ENCODE measurements at places on chromosomes 6 and 20.

DNA sequence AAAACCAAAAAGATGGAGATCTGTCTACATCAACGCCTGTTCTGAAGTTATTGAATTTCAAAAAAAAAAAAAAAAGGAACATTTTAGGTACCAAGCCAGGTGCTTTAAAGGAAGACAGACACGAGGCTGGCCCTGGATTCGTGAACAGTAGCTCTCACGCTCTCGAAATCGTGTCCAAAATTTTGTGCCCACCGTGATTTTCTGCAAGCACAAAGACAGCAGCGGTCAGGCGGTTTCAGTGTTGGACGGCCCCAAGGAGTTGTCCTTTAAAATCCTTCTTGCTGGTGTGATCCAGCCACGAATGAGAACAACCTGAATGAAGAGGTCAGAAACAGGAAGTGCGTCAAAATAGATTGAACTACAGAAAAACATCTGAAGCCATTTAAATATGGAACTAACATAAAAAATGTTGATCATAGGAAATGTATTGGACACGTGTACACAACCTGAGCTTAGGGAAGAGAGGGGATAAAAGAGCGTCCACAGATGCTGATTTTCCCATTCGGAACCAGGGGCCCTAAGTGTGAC lies 78.2 kb downstream of the THBS2 start:
- no peak for DNase-seq

DNA sequence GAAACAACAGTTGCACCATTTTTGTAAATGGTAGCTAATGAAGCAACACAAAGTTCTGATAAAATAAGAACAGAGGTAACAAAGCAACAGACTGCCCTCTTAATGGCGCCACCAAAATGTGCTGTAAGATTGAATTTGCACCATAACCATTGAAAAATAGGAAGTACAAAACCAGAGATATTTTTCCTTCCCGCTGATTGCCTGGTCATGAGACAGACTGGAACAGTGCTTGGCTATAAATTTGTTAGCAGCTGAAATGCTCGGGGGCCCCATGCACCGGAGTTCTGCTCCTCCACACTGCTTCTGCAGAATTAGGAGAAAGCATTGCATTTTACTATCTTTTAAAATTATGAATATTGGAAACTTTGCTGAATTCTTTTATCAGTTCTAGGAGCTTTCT lies 164.4 kb upstream of the QKI start:
- DNase-seq = no peak

GRCh38 chr6:49513153-49513989 lies 13.6 kb downstream of the GLYATL3 start:
- DNase-seq = no peak

DNA sequence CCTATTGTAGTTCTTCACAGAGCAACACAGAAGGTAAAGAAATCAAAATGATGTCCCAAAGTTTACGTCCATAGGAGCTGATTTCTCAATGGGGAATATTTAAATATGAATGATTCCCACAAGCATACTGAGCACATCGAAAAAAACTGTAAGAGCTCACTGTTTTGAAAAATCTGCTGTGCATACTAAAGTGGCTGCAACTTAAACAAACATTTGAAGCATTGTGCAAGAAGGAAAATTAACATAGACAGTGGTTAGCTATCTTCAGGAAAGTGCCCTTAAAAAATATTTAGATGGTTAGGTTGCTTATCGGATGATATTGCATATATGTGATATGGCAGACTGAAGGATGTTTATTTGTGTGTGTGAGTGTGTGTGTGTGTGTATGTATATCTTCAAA lies 747.6 kb downstream of the RFPL4B start:
- DNase-seq = no peak

GRCh38 chr6:111725446-111726112 lies 119.9 kb upstream of the TRAF3IP2 start:
- DNase-seq = no peak

- DNase-seq = no peak
Observed at GRCh38 chr6:39223555-39223954, 5.7 kb downstream of the KCNK5 start.

DNA sequence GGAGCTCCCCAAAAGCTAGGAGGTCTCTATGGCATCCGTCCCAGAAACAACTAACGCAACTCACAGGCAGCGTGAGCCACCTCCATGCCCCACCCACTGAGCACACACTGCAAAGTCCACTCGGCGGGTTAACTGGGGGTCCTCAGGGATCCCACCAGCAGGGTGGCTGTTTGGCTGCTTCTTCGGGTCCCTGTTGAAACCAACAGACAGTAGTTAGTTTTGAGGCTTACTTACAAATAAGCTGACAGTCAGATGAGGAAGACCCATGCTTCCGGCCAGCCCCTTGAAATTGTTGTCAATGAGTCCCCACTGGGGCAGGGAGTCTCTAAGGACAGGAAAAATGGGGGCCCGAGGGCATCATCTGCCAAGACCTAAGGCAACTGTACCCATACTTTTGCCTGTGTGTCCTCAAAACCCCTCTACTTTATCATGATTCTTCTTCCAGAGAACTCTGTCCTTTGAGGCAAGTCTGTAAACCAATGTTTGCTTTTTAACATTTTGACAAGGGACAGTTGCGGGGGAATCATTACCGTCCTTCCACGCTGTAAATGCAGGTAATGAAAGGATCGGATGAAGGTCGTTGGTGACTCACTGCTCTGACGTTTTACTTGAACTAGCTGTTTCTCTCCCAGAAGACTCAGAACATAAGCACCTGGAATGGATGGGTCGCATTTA lies 2.2 kb upstream of the PCK1 start:
- no peak for DNase-seq

- no peak for DNase-seq
Observed at GRCh38 chr6:112979830-112980229, 632.7 kb downstream of the RFPL4B start.

GRCh38 chr20:24729896-24730605 lies 219.0 kb upstream of the CST7 start:
- DNase-seq = no peak

DNA sequence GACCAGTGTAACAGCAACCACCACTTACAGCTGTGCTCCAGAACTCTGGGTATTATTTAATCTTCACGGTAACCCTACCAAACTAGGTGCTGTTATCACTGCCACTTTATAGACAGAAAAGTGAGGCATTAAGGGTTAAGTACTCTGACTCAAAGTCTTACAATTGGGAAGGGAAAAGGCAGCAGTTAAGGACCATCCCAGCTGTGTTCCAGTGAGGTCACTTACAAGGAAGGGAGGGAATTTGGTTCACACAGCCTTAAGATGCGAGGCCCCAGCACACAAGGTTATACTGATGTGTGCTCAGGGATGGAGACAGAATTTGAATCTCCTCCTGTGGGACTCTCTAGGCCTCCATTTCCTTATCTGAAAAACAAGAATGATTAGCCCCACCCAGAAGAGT lies 46.7 kb downstream of the TRERF1 start:
- DNase-seq = no peak

DNA sequence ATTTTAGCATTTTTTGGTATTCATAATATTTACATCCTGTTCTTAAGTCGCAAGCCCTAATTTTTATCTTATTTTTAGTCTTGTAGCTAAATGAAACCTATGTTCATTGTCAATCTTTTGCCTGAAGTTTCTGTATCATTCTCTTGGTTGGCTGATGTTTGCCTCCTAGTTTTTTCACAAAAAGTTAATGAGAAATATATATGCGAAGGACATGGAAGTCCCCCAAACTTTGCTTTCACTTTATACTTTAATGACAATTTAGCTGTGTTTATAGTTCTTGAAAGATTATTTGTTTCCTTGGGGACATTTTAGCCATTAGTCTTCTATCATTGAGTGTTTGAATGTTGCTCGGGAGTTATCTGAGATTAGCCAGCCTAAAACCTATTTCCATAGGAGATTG lies 118.2 kb downstream of the COL19A1 start:
- no peak for DNase-seq

- no peak for DNase-seq
Observed at GRCh38 chr6:72421387-72421786, 200.5 kb upstream of the KCNQ5 start.

GRCh38 chr20:1185316-1185741 lies 548 bp upstream of the TMEM74B start:
- DNase-seq = no peak

DNA sequence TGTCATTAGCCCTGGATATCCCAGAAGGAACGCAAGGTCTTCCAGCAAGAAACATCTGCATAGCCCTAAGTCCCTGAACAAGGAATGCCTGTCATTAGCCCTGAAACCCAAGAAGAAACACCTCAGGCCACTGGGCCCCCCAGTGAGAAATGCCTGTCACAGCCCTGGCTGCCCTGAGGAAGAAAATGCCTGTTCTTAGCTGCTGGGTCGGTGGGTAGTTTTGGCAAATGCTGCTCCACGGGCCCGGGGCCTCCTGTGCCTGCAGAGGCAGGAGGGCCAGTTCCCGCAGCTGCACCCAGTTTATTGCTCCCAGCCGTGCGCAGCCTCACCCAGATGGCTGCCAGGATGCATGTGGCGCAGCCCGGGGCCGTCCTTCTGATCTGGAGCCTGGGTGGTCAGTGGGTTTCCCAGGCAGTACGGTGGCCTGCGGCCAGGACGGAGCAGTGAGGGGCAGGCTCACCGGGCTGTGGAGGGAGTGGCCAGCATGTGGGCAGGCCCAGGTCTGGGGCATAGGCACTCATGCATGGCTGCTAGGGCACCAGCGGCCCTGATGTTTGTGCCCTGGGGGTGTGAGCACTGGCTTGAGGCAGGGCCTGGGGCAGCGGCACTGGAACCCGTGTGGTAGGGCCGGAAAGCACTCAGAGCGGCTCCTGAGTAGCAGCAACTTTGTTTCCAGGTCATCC lies 219.0 kb downstream of the ERMARD start:
- no peak for DNase-seq

- DNase-seq = no peak
Observed at GRCh38 chr20:48603819-48604405, 223.9 kb downstream of the PREX1 start.

- DNase-seq = peak; percentile 42
Observed at GRCh38 chr6:168526841-168527281, 85.9 kb downstream of the SMOC2 start.

GRCh38 chr20:1528811-1529210 lies 28.7 kb downstream of the SIRPD start:
- no peak for DNase-seq

DNA sequence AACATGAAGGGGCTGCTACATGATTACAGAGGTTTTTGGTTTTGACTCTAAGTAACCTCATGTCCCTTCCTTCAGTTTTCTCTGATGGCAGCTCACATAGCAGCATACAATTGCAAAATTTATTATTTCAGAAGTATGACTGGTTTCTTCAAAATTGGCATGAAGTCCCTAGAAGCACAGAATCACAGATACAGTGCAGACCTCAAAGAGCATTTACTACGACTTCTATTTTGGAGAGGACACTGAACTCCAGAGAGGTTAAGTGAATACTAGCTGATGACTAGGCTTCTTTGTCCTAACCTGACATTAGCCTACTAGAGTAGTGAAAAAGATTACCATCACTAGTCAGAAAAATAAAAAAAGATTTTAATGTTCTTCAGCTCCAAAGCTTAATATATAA lies 664.3 kb downstream of the RFPL4B start:
- no peak for DNase-seq

GRCh38 chr6:6844530-6844929 lies 256.0 kb downstream of the LY86 start:
- DNase-seq = no peak

- DNase-seq = no peak
Observed at GRCh38 chr20:51535075-51535386, 7.5 kb downstream of the NFATC2 start.

- no peak for DNase-seq
Observed at GRCh38 chr6:50698546-50698945, 14.8 kb upstream of the TFAP2D start.

GRCh38 chr6:21375151-21376116 lies 218.1 kb upstream of the SOX4 start:
- DNase-seq = no peak

- peak; percentile 88 for DNase-seq
Observed at GRCh38 chr6:53956068-53956711, 155.1 kb upstream of the MLIP start.

DNA sequence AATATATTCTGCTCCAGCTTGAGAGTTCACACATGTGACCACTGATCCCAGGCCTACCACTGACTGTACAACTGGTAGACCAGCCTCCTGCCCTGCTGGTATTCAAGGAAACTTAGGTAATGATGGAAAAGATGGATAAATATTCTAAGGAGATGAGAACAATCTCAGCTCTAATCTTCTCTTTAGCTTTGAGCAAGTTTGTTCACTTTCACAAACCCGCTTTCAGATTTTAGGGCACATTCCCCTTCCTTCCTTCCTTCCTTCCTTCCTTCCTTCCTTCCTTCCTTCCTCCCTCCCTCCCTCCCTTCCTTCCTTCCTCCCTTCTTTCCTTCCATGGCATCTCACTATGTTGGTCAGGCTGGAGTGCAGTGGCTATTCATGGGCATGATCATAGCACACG lies 88.2 kb upstream of the PHACTR1 start:
- no peak for DNase-seq

DNA sequence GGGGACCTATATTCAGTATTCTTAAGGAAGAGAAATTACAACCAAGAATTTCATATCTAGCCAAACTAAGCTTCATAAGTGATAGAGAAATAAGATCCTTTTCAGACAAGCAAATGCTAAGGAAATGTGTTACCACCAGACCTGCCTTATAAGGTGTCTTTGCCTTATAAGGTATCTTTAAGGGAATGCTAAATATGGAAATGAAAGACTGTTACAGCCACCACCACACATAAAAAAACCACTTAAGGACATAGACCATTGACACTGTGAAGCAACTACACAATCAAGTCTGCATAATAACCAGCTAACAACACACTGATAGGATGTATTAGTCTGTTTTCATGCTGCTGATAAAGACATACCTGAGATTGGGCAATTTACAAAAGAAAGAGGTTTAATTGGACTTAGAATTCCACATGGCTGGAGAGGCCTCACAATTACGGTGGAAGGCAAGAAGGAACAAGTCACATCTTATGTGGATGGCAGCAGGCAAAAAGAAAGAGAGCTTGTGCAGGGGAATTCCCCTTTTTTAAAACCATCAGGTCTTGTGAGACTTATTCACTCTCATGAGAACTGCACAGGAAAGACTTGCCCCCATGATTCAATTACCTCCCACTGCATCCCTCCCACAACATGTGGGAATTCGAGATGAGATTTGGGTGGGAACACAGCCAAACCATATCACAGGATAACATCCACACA lies 119.2 kb upstream of the LAMA2 start:
- DNase-seq = peak; percentile 12

GRCh38 chr6:151211075-151211474 lies 28.7 kb upstream of the AKAP12 start:
- no peak for DNase-seq

DNA sequence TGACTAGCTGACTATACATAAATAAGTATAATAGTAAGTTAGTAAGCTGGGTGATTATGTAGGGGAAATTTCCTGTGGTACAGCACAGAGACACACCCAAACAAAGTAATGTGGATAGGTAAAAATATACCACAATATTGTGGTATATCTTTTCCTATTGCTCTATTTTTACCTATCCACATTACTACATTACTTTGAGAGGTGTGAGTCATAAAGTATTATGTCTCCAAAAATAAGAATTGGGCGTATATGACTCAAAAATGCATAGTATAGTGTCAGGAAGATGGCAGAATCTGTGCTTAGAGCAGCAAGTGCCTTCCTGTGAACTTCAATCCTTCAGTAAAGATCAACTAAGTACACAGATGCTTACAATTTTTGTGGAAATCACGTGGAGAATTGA lies 2.7 kb upstream of the SIRPG start:
- DNase-seq = no peak

Measured in head of caudate nucleus (tissue), 42 donors.